ENCODE measurements at places on chromosomes 2 and 18. TPM values are rescaled to one million over a fixed set of nuclear protein-coding genes. Genes with fewer than 3 reads are reported as not detected.
A peak's percentile ranks its signal among the peaks of the same experiment; 100 is the strongest.

The CD8A gene
- total RNA-seq: not detected

- no peaks in the 10 kb centered on the region for H3K4me1 ChIP-seq
- H3K36me3 ChIP-seq: no peaks in the 10 kb centered on the region
- no peaks in the 10 kb centered on the region for H3K27me3 ChIP-seq
- no peak overlapping the region for H3K4me3 ChIP-seq
- no peak overlapping the region for H3K27ac ChIP-seq
Measured at GRCh38 chr2:8573942-8574195, 108.0 kb upstream of the ID2 start.

- H3K4me1 ChIP-seq: peaks cover 11% of the 10 kb centered on the region
- no peak overlapping the region for H3K27ac ChIP-seq
- H3K4me3 ChIP-seq: no peak overlapping the region
- H3K36me3 ChIP-seq: no peaks in the 10 kb centered on the region
- DNase-seq: peak; percentile 24
- no peaks in the 10 kb centered on the region for H3K27me3 ChIP-seq
Measured at GRCh38 chr2:224268441-224268840, 133.5 kb downstream of the FAM124B start.

- H3K27me3 ChIP-seq: peaks cover 50% of the 10 kb centered on the region
- no peak overlapping the region for H3K27ac ChIP-seq
- DNase-seq: no peak
- no peaks in the 10 kb centered on the region for H3K4me1 ChIP-seq
Measured at GRCh38 chr2:26561918-26562810, 79.0 kb downstream of the CIB4 start.

GRCh38 chr2:235467588-235467987 lies 26.3 kb upstream of the AGAP1 start:
- H3K27ac ChIP-seq: no peak overlapping the region
- no peak for DNase-seq
- peaks cover 3% of the 10 kb centered on the region for H3K4me1 ChIP-seq
- no peaks in the 10 kb centered on the region for H3K27me3 ChIP-seq
- no peaks in the 10 kb centered on the region for H3K36me3 ChIP-seq
- no peak overlapping the region for H3K4me3 ChIP-seq

DNA sequence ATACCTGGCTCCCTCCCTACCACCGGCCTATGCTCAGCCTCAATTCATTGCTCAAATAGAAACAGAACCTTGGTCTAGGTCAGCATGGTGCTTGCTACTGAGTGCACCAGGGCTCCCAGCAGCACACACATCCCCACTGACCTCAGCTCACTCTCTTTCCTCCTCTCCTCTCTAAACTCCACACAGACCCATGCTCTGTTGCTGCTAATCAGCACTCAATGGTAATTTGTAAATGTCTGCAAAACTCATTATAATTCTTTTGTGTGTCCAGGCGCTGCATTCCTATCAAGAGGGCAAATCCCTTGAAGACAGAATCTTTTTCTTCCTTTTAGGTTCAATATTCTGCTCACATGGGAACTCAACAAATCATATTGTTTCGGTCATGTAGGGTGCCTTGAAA lies 382.2 kb downstream of the CLIP4 start:
- H3K36me3 ChIP-seq: no peaks in the 10 kb centered on the region
- H3K4me3 ChIP-seq: no peak overlapping the region

- H3K36me3 ChIP-seq: no peaks in the 10 kb centered on the region
- no peak overlapping the region for H3K27ac ChIP-seq
- H3K4me1 ChIP-seq: no peaks in the 10 kb centered on the region
- DNase-seq: no peak
- H3K27me3 ChIP-seq: no peaks in the 10 kb centered on the region
Measured at GRCh38 chr18:22503803-22504202, 86.1 kb upstream of the CTAGE1 start.

DNA sequence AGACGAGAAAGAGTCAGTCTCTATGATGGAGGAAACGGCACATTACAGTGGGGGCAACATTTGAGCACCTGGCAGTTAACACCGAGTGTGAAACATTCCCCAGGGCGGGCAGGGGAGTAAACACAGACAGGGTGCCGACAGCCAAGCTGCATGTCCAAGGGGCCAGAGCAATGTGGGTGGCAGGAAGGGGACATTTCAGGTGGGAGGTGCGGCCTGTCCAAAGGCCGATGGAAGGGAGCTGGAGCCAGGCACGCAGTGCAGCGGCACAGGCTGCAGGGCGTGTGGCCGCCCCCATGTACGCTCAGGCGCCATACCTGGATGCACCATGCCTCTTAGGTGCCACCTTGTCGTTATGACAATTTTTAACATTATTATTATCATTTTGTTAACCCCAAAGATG lies 43.3 kb downstream of the TIMM21 start:
- DNase-seq: no peak
- peaks cover 12% of the 10 kb centered on the region for H3K4me1 ChIP-seq
- no peaks in the 10 kb centered on the region for H3K27me3 ChIP-seq
- H3K4me3 ChIP-seq: no peak overlapping the region

All from A673 (cell line).